ENCODE measurements at places on chromosomes 2 and 18. TPM values are rescaled to one million over a fixed set of nuclear protein-coding genes. Genes with fewer than 3 reads are reported as not detected.

DRC1 gene
- polyA plus RNA-seq: 3.4 TPM

TUBA3D gene
- 2.0 TPM for polyA plus RNA-seq

SP9 gene
- polyA plus RNA-seq: not detected

MYCN gene
- 34.9 TPM for polyA plus RNA-seq

GPATCH11 gene
- polyA plus RNA-seq: 12.0 TPM

IL18RAP gene
- polyA plus RNA-seq: 0.27 TPM

TCF23 gene
- 0.50 TPM for polyA plus RNA-seq

IL37 gene
- 0.40 TPM for polyA plus RNA-seq

ATP6V1B1 gene
- 58.5 TPM for polyA plus RNA-seq

SLC9A4 gene
- polyA plus RNA-seq: 7.0 TPM

LIMS2 gene
- 15.5 TPM for polyA plus RNA-seq

TEKT4 gene
- polyA plus RNA-seq: 0.20 TPM

CFAP210 gene
- 2.9 TPM for polyA plus RNA-seq

ABCB11 gene
- 0.10 TPM for polyA plus RNA-seq

CENPA gene
- polyA plus RNA-seq: 20.7 TPM

SCYGR7 gene
- not detected for polyA plus RNA-seq

DYNC1I2 gene
- polyA plus RNA-seq: 197 TPM

Measured in left kidney (tissue), 8 donors.